Eye (tissue), 1 donor: ENCODE measurements at places on chromosomes 1 and 21.

DNA sequence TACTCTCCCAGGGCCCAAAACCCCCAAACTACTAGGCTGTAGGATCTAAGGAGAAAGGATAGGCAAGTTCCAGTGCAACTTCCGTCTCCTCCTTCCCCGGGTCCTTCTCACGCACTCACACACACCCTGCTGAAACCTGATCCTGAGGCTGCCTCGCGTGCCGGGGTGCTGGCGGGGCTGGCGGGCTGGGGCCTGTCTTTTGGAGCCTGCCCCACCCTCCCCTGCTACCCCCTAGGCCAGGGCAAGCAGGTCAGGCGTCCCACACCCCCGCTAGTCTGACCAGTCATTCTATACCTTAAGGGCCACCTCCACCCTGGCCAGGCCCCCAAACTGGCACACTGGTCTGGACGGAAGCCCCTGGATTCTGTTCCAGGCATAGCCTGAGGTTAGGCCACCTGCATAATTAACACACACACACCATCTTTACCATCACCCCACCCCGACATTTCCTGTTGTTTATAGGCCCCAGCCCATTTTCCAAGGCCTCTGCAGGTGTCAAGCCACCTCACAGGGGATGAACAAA, 48.3 kb upstream of the ARTN start:
- peak; percentile 42 for DNase-seq

DNA sequence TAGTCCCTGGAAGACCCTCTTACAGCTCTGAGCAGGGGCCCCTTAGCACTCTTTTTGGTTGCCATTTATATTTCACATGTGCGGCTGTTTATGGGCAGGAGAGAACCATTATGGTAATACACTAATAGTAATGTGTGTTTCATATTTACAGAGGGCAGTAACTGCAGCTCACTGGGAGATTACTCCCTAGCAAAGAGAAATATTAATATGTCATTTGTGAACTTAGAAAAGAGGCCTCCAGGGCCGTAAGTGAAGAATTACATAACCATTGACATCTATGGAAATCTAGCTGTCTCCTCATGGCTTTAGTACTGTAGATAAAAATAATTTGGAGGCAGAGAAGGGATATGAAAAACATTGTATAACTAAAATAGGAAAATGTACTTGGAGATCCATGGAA, 23.4 kb upstream of the RGS16 start:
- DNase-seq: no peak

GRCh38 chr1:18581420-18581880, 49.2 kb upstream of the PAX7 start:
- DNase-seq: peak; percentile 71

DNA sequence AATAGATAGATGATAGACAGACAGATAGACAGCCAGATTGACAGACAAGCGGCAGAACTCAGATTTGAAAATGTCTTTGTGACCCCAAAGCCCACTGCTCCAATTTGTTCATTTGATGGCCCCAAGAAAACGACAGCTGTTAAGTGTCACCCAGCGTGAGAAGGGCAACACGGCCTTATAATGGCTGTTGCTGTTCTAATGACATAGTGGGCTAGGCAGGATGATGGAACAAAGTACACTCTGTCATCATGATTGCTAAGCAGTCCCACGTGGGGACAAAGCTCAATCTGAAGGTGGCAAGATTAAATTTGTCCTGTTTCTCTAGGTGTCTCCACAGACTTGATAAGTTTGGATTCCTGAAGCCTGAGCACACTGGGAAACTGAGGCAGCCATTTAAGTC, 112.9 kb downstream of the DAB1 start:
- no peak for DNase-seq

- no peak for DNase-seq
Measured at GRCh38 chr1:170085091-170085490, 10.6 kb upstream of the KIFAP3 start.

- peak; percentile 23 for DNase-seq
Measured at GRCh38 chr1:184150776-184151531, 99.4 kb downstream of the TSEN15 start.

DNA sequence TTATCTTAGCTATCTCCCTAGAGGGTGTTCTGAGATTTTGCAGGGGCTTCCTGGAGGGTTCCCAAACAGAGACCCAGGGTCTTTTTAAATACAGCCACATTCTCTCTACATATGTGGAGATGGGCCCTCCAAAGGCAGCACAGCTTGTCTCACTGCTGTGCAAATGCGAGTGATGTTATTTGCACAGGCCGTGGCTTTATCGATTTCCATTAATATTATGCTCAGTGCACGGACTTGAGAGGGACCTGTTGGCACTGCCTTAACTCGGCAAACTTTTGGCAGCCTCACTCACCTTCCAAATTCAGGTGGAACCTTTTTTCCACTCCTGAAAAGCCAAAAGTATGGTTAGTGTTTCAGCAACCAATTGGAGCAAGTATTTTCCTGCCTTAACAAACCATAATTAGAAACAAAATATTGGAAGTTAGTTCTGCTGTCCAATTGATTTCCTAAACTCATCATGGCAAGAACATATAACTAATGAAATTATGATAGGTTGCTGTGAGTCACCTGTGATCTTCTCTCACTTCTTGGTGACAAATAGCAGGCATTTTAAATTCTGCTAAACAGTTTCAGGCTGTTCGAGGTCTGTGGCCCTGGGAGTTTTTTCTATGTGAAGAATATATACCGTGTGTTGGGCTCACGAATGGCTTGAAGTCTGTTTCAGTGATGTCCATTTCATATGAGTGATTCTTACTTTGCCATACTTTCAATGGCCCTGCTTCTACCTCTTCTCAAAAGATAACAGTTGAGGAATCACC, 10.9 kb downstream of the LHX9 start:
- no peak for DNase-seq

GRCh38 chr1:68185743-68186142, 46.6 kb downstream of the WLS start:
- DNase-seq: no peak

- no peak for DNase-seq
Measured at GRCh38 chr1:204885288-204885711, 14.6 kb downstream of the NFASC start.

- peak; percentile 43 for DNase-seq
Measured at GRCh38 chr1:165152727-165153126, 203.8 kb downstream of the LMX1A start.

GRCh38 chr1:78334952-78335351, 155.8 kb upstream of the PTGFR start:
- no peak for DNase-seq

- no peak for DNase-seq
Measured at GRCh38 chr1:218211241-218211640, 73.9 kb upstream of the RRP15 start.

DNA sequence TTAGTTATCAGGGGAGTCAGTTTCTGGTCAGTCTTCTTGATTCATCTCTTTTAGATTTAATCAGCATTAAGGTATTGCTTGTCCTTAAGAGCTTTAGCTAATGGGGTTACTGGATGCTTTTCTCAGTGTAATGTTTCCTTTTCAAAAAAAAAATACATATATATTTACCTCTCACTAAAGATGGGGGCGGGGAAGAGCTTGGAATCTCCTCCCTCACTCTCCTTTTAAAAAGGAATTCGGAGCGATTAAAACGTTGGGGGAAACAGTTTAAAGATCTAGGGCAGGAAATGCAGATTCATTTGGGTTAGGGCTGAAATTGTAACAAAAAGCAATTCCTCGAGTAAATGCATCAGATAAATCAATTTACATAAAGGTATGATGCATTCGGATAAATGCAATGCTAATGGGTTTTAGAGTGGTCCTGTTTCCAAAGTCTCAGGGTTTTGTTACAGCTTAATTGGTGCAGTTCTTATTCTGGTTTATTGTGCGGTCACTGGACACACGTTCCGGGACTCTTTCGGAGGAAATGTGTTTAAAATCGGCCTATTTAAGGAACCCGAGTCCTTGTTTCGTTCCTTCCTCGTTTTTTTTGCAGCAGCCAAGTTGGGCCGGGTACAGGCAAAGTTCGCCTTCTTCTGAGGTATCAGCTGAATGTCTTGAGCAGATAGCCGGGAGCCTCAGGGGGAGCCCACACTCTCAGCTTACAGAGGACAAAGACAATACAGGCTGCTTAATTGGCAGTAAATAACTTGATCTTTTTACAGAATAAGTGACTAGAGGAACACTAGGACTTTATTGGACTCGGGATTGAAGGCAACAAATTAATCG, 1.6 kb downstream of the LMO4 start:
- peak; percentile 85 for DNase-seq

- DNase-seq: no peak
Measured at GRCh38 chr1:53060579-53060978, 1.4 kb upstream of the PODN start.

DNA sequence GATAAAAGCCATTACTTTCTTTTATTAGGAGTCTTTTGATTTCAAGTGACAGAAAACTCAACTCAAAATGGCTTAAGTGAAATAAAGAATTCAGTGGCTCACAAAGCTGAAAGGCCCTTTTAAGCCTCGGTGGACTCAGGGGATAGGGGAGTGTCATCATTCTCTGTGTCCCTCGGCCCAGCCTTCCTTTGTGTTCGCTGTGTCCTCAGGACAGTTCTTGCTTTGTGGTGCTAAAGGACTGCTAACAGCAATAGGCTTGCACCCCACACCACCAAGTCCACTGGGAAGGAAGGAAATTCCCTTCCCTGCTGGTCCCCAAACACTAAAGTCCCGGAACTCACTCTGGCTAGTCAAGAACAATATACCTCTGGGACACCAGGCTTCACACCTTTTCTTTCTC, 129.2 kb downstream of the NTPCR start:
- DNase-seq: no peak

DNA sequence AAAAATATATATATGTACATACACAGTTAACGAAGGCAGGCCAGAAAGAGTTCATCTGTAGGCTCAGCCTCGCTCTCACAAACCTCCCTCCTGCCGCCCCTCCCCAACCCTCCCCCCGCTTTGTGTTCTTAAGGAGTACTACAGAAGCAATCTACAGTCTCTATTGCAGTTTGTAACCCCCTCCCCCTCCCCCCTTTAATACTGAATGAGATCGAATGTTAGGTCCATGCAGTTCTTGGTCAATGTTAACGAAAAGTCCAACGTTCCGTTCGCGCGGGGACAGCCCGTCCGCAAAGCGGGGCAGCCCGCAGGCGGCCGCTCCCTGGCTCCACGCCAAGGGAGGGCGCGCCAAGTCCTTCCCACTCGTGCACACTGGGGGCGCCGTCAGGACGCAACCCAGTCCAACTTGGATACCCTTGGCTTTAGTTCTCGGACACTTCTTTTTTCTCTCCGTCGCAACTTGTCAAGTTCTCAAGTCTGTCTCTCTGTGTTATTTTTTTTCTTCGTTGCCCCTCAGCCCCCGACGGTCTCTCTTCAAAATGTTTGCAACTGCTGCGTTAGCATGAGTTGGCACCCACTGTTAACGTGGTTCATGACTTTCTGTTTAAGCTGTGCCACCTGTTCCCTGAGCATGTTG, 2.2 kb downstream of the JUN start:
- DNase-seq: peak; percentile 92

GRCh38 chr1:84223751-84224432, 77.6 kb upstream of the SAMD13 start:
- no peak for DNase-seq

DNA sequence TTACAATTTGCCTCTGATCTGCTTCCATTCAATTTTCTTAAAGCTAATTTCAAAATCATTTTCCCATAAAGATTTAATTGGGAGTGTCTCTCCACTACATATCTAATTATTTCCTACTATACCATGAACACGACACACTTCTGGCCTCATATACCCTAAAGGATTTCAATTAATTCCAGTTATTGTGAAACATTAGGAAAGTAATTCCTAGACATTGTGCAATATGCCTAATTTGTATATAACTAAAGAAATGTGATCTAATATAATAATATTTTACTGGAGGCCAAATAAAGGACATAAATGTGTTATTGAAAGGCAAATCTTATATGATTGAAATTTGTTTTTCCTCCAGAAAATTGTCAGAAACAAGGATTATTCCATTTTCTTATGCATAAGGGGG, 727.2 kb upstream of the ADGRL2 start:
- no peak for DNase-seq

DNA sequence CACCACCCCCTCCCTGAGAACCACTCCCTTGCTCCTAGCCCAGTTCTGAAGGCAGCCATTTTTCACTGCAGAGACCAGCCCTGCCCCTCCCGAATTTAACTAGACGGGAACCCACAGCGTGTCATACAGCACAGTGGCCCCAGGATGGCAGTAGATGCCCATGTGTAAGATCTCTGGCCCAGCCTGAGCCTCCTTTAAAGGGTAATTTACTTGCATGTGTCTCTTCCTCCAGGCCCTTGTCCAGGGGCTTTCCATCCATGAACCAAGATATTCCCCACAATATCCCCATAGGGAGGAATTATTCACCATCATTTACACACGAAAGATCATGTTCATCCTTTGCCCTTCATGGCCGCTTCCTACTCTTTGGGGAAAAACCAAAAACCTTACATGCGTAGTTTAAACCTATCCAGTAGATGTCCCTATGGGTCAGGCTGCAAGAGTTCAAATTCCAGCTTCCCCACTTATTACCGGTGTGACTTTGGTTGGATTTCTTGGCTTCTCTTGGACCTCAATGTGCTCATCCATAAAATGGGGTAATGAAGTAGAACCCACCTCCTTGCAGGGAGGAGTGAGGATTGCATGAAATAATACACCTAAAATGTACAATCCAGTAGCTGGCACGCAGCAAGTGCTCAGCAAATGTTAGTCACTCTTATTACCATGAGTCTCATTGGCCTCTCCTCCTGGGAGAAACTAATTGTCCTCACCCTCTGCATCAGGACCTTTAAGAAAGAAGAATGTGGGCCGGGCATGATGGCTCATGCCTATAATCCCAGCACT, 4.0 kb upstream of the LACTBL1 start:
- peak; percentile 88 for DNase-seq

DNA sequence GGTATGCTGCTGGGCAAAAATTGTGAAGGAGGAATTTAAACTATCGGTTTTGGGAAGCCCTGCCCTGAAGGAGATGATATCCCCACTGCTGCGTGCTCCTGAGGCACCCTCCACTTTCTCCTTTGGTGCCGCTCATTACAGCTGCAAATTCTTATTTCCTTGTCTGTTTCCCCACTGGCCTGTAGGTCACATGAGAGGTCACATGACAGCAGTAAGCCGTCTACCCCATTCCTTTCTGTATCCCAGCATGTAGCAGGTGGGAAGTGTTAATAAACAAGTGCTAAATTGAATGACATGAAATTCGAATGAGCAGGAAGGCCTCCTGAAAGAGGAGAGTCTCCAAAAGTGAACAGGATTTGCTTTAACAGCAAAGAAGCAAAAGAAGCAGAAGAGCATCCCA, 58.7 kb downstream of the GRIK3 start:
- no peak for DNase-seq

GRCh38 chr1:38953433-38953860, 11.8 kb upstream of the RHBDL2 start:
- no peak for DNase-seq
